ENCODE measurements at places on chromosomes 6 and 20.

DNA sequence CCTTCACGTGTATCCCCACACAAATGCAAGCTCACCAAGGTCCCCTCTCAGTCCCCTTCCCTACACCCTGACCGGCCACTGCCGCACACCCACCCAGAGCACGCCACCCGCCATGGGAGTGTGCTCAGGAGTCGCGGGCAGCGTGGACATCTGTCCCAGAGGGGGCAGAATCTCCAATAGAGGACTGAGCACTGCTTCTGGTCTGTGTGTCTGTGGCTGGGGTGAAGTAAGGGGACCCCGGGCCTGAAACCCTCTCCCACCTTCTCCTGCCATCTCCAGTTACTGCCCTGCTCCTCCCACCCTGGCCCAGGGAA lies 8.3 kb downstream of the MYL9 start:
- DNase-seq, result no peak

DNA sequence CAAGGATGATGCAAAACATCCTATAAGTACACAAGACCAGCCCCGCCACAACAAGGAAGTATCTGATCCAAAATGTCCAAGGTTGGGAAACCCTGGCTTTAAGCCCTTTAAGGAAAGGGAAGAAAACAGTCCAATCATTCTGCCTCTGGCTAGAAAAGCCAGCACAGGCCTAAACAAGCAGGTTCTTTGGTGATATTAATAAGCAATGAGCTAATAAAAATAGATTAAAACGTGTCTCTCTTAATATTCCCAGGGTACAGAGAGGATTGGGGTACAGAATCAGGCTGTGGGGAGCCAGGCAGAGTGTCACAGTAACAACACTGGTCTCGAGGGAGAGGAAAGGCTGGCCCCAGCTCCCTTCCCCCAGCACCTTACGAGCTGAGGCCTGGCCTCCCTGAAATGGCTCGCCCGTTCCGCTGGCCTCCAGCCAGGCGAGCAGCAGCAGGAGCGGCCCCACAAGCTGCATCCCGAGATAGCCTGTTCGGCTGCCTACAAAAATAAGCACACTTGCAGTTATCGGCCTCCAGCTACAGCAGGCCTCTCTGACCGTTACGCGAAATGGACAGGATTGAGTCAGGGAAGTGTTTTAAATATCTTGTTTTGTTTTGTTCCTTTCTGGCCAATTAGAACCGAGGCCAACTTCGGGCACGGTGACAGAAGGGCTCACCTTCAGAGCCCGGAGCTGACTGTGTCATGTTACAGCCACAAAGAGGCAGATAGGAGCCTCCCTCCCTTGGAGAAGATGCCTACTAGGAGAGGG lies 4.0 kb upstream of the ZMYND8 start:
- DNase-seq, result no peak

GRCh38 chr6:93304505-93304904 lies 114.9 kb downstream of the EPHA7 start:
- DNase-seq, result no peak

DNA sequence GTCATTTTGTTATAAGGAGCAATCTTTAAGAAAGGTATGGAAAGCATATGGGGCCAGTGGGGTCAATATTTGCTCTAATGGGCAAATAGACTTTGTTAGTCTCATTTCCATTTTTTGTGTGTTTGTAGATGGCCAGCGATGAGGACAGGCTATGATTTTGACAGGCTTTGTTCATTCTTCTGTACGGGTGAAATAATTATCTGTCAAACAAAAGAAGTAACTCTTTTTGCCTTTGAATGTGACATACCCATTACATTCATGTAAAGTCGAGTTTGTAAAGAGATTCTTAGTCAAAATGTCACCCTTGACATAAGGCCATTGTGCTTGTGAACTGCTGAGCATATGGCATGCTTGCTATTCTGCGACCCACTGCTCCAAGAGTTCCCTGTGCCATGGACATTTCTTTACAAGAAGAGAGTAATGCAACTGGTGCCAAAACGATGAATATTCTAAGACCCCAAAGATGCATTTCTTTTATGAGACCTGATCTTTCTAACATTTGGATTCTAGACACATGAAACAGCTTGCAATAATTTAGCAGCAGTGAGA lies 38.2 kb upstream of the JAG1 start:
- DNase-seq, result no peak

DNA sequence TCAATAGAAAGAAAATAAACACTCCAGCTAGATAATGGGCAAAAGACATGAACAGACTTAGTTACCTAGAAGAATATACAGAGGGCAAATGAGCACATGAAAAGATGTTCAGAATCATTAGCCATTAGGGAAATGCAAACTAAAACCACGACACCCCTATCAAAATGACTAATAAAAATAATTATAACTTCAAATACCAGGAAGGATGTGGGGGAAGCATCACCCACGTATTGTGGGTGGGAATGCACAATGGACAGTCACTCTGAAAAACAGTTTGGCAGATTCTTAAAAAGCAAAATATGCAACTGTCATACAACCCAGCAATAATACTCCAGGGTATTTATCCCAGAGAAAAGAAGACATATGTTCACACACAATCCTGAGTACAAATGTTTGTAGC lies 92.6 kb downstream of the DLL1 start:
- DNase-seq, result no peak
